ENCODE measurements at places on chromosomes 12 and 14.

DNA sequence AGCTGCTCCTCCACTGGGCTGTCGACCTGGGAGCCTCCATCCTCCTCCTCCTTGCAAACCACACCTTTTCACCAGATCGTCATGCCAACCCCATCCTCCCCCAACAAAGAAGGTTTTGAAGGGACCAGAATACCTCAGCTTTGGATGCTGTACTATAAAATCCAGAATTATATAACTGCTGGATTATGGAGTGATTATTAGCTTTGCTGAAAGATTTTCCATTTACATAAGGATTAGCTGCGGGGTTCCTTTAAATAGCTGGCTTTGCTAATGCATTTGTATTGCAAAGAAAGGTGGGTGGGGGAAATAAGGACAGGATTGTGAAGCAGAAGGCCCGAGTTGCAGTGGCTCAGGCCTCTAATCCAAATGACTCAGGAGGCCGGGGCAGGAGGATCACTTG, 36.6 kb downstream of the ESRRB start:
- no peak for DNase-seq

GRCh38 chr12:91367234-91367849, 184.7 kb upstream of the DCN start:
- no peak for DNase-seq

DNA sequence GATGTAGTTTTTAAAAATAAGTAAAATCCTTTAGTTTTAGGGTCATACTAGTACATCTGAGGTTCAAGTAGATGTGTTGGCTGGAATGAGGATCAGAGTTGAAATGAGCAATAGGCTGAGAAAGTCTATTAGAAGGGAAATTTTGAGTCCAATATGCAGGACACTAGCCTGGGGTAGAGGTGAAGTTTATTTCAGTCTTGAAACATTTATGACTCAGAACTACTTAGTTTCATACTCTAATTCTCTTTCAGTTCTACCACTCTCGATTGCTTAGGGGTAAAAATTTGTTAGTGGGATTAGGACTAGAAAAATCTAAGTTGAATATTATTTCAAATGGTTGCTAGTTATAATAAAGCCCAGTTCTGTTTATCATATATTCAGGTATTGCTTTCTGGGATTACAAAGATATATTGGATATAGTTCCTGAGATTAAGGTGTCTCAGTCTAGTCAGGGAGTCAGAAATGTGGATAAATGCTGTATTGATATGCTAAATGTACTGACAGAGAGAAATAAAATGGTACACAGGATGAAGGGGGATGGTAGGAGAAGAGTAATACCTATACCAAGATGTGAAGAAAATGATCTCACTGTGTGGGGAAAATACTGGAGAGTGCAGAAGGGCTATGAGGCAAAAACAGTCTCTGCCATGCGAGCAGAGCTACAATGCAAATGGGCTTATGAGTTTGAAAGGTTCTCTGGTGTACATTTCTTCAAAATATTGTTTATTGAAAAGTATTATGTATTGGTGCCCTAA, 395.8 kb upstream of the FBXO33 start:
- DNase-seq, result no peak

- DNase-seq, result peak; percentile 40
Observed at GRCh38 chr12:62934799-62935674, at the start of gene PPM1H. TSS of gene PPM1H (minus strand) at chr12:62935150. CDS start at chr12:62934736, 414 bp downstream.

GRCh38 chr12:6554168-6555017, 1.4 kb downstream of the IFFO1 start:
- peak; percentile 10 for DNase-seq

DNA sequence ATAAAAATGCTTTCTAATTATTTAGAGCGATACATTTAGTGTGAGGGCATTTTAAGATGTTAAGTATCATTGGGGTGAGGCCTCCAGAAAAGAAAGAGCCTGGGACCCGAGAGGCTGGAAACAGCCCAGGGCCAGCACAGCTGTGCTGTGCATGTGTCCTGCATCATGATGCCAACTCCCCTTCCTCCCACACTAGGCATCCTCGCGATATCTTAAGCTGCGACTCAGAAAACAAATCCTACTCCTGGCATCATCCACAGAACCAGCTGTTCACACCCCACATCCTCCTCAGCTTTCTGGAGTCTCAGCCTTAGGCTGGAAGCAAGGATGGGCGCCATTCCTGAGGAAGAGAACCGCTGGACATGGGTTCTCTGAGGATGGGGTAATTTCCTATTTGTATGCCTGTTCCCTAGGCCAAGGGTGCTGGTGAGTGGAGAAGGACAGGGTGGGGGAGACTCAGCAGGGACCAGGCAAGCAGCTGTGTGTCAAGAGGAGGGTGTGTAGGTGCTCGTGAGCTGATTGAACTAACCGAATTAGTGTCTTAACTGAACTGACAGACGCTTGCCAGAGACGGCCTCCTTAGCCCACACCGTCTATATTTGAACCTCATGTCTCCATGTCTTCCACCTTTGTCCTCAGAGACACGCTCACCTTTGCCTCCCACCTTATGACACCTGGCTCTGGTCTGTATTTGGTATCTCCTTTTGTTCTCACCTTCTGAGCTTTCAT, 15.6 kb upstream of the MCRS1 start:
- DNase-seq, result no peak

DNA sequence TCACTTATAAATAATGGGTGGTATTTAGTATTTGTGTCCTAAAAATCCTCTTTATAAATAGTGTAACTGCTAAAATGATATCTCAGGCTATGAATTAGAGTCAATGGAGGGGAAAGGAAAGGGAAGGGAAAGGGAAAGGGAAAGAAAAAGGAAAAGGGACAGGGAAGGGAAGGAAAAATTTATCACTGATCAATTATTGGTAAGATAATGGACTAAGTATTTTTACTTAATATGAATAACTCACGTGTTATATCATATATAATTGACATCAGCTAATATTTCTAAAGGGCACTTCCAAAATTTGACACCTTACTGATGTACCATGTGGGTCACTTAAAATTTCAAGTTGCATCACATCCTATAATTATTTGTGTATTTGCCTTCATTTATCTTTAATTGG, 193.1 kb downstream of the LRFN5 start:
- DNase-seq, result no peak

GRCh38 chr12:46944088-46944487, 118.3 kb upstream of the SLC38A4 start:
- DNase-seq, result no peak

- no peak for DNase-seq
Observed at GRCh38 chr12:8699714-8700113, 1.9 kb downstream of the RIMKLB start.

- DNase-seq, result no peak
Observed at GRCh38 chr12:131536337-131536736, 174.6 kb upstream of the SFSWAP start.

- DNase-seq, result no peak
Observed at GRCh38 chr12:120922279-120922678, 18.1 kb upstream of the SPPL3 start.

- DNase-seq, result no peak
Observed at GRCh38 chr12:80415466-80415865, 28.6 kb upstream of the PTPRQ start.

GRCh38 chr12:7128681-7129286, at the start of gene RBP5:
TSS of gene RBP5 (minus strand) at chr12:7128889. CDS start at chr12:7128775, 114 bp downstream.
- DNase-seq, result no peak

DNA sequence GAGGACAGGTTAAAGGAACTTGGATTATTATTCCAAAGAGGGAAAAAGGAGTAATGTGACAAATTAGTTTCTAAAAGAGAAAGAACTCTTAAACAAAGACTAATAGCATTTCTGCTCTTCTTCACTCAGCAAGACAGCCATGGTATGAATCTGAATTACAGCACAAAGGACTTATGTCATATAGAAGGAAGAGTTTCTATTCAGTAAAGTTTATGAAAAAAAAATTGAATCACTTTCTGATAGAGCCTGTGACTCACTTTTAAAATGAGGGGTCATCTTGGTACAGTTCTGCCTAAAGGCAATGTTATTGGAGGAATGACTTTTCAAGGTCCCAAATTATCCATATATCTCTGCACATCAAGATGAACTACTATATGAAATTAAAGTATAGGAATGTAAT, 101.7 kb downstream of the DUSP6 start:
- no peak for DNase-seq

- no peak for DNase-seq
Observed at GRCh38 chr14:79161571-79161970, 991.4 kb downstream of the NRXN3 start.

- no peak for DNase-seq
Observed at GRCh38 chr12:78559416-78559815, 305.2 kb upstream of the SYT1 start.

GRCh38 chr12:49776858-49777257, 35.5 kb downstream of the TMBIM6 start:
- no peak for DNase-seq

DNA sequence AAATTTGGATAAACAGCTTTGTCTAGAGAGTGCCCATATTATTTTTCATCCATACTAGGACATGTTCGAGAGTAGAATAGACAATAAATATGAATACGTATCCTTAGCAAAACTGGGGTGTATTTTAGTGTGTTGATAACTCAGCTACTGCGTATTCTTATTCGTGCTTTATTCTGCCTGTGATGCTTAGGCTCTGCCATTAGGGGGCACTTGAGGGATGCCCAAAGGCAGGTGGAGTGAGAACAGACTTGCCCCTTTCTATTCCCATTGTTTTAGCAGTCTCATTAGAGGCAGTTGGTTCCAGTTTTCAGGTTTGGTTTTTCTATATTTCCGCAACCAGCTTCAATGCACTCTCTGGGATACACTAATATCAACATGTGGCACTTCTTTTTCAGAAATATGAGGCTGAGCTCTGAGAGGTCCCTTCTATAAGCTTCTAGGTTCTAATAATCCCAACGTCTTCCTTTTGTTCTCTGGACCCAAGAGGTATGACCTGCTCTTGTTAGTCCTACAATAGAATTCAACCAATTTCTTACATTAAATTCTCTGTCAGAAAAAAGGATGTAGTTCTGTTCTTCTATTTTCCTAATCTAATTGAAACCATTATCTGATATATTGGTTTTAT, 985.7 kb upstream of the FBXO33 start:
- no peak for DNase-seq

- no peak for DNase-seq
Observed at GRCh38 chr14:104266631-104267575, 128.5 kb downstream of the KIF26A start.

DNA sequence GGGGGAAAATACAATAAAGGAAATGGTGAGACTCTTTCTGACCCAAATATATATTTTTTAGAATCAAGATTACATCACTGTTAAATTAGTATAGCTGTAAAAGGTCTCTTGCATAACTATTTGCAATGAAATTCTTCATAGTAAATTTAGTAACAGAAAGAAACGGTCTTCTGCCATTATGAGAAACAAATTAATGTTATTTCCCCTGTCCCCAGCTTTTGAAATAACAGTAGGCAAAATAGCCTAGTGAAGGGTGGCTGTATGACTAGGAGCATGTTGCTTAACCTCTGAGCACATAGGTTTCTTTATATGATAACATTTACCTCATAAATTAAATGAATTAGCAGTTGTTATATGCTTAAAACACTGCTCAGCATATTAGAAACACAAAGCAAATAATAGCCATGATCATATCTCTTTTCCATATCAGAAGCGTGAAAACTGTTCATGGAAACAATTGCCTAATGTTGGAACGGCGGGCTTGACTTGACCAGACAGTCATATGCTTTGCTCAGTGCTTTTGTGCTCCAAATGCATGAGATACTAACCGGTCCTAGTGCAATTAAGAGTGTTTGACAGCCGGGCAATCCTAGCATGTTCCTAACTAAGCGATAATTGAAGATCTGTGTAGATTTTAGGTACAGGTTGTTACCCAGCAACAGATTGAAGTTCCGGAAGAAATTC, 24.0 kb downstream of the BHLHE41 start:
- DNase-seq, result no peak

DNA sequence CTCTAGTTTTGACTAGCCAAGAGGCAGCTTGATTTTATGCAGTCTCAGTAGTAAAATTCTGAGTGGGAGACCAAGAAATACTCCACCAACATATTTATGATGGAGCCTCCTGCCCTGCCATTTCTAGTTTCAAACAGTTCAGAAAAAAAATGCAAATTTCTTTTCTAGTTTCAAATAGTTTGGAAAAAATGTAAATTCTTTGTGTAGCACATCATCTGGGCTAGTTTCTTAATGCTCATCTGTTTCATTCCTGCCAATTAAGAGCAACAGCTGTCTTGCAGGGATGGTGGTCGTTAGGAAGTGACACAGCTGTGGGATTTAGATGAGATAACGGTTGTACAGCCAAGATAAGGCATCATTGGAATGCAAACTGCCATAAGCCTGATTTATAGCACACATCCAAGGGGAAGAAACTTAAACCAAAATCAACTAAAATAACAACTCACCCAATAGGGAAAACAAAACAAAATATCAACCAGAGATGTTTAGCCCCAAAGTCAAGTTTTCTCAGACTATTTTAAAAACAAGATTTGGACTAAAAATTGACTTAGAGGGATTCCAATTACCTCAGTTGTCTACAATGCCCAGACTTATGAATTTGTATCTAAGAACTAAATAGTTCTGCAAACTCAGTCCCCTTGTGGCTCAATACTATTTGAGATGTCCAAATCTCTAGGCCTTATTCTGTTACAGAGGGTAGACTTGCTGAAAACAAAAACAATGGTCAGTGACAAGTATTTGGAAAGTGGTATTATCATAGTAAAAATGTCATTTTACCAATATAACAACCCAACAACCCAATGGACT, 291.3 kb upstream of the ATP2B1 start:
- DNase-seq, result no peak

DNA sequence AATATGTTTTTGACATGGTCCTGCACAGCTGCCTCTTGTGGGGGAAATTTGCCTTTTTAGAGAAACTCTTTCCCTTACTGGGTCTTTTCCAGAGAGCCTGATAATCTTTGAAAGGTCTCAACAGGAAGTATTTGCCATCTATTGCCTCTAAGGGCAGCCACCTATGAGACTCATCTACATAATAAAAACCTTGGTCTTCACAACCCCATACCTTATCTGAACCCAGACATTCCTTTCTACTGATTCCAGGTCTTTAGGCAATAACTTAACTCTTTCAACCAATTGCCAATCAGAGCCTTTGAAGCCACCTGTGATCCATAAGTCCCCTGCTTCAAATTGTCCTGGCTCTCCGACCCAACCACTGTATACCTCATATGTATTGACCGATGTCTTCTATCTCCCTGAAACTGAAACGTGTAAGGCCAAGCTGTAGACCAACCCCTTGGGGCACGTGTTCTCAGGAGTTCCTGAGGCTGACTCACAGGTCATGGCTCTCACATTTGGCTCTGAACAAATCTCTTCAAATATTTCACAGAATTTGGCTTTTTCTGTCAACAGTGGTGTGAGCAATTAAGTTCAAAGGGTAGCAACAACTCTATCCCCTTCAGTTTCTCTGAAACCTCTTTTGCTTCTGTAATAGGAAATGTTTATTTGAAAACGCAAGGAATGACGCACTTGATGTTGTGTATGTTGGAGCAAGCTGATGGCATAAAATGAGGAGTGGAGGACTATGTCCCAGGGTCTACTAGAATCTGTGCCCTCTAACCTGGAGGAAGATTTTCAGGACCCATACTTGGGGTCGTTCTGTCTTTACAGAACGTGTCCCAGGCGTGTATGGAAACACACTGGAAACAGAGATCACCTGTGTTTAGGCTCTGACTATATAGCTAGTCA, 49.2 kb upstream of the EIF5 start:
- no peak for DNase-seq

- DNase-seq, result no peak
Observed at GRCh38 chr14:51862860-51863259, 2.4 kb downstream of the GNG2 start.

- DNase-seq, result no peak
Observed at GRCh38 chr14:22870811-22871223, 723 bp upstream of the LRP10 start.

Data from cerebellar nuclear complex (tissue), 1 donor.